ENCODE measurements at places on chromosomes 1 and 21.

DNA sequence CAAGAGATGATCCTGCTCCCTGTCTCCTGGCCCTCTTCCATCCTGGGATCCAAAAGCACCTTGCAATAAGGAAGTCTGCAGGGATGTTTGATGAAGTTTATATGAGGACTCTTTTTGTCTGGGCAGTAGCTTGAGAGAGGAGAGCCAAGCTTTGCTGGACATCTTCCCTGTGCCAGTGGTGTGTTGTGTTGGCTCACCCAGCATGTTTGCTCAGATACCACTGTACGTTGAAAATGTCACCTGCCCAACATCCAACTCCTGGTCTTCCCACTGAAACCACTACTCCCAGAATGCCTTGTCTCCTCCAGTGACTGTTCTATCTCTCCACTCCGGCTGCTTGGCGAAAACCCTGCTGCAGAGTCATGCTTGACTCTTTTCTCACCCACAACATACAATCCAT lies 12.8 kb downstream of the CDK18 start:
- no peak for DNase-seq

DNA sequence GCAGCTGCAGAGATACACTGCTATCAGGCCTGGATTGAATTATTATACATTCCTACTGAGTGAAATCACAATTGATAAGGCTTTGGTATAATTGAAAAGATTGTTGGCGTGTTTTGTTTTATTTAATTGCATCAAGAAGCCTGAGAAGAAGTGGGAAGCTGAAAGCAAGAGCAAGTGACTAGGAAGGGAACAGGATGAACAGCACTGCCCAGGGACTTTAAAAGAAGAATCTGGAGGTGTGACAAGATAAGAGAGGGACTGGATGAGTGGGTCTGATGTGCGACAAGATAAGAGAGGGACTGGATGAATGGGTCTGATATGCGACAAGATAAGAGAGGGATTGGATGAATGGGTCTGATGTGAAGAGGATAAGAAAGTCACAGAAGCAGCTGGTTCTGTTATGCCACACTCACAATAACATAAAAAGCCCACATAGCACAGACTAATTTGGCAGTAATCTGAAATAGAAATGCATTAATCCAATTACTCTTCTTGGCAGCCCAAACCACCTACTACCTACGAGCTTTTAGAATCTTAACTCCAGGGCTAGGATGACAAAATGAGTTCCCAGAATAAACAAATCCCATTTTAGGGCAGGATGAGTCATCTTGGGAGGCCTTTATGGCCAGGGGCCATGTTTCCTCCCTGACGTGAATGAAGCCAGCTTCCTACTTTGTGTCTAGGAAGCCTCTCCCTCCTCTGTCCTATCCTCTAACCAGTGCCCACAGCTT lies 129.7 kb downstream of the DUSP10 start:
- no peak for DNase-seq

DNA sequence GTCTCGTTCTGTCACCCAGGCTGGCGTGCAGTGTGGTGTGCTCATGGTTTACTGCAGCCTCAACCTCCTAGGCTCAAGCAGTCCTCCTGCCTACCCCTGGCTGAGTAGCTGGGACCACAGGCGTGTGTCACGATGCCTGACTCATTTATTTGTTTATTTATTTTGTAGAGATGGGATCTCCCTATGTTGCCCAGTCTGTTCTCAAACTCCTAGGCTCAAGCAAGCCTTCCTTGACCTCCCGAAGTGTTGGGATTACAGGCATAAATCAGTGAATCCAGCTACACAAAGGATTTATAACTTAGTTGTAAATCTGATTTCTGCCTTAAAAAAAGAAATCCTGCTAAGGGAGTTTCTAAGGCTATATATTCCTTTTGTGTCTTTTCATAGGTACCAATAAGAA lies 30.5 kb upstream of the ZNF496 start:
- no peak for DNase-seq

DNA sequence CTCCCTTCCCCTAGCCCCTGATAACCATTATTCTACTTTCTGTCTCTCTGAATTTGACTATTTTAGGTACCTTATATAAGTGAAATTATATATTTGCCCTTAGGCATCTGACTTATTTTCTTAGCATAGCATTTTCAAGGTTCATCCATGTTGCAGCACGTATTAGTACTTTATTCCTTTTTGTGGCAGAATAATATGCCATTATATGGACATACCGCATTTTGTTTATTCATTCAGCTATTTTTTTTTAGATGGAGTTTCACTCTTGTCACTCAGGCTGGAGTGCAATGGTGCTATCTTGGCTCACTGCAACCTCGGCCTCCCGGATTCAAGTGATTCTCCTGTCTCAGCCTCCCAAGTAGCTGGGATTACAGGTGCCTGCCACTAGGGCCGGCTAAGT lies 326.2 kb upstream of the PLXNA2 start:
- DNase-seq: no peak

- DNase-seq: no peak
Measured at GRCh38 chr21:45040157-45040711, 34.1 kb upstream of the ADARB1 start.

DNA sequence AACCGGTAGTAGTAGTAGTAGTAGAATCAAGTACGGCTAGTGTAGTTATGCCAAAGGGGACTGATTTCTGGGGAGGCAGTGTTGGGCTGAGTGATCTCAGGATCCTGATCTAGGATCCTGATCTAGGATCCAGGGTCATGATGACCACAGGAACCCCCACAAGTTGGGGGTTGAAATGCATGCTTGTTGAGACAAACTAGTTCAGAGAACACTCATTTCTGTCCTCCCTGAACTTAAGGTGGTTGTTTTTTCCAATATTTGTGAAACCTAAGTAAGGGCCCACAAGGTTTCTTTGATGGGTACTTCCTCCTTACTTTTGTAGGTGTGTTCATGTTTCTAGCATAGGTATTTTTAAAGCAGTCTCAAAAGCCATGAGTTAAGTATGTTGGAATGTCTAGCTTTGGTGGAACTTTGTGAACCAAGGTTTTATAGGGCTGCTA lies 33.9 kb upstream of the PDC start:
- no peak for DNase-seq

DNA sequence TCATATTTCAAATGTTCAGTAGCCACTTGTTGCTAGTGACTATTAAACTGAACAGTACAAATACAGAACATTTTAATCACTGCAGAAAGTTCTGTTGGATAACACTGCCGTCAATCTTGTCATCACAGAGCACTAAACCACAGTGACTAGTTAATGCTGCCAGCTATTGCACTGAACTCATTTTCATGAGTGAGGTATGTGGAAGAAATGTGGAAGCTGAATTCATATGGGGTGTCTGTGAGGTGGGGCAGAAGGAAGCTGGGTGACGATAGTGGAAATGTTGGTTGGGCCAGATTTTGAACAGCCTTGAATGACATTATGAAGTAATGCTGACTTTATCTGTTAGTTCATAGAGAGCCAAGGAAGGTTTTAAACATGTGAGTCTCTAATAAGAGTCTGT lies 49.6 kb downstream of the OSBPL9 start:
- DNase-seq: no peak

DNA sequence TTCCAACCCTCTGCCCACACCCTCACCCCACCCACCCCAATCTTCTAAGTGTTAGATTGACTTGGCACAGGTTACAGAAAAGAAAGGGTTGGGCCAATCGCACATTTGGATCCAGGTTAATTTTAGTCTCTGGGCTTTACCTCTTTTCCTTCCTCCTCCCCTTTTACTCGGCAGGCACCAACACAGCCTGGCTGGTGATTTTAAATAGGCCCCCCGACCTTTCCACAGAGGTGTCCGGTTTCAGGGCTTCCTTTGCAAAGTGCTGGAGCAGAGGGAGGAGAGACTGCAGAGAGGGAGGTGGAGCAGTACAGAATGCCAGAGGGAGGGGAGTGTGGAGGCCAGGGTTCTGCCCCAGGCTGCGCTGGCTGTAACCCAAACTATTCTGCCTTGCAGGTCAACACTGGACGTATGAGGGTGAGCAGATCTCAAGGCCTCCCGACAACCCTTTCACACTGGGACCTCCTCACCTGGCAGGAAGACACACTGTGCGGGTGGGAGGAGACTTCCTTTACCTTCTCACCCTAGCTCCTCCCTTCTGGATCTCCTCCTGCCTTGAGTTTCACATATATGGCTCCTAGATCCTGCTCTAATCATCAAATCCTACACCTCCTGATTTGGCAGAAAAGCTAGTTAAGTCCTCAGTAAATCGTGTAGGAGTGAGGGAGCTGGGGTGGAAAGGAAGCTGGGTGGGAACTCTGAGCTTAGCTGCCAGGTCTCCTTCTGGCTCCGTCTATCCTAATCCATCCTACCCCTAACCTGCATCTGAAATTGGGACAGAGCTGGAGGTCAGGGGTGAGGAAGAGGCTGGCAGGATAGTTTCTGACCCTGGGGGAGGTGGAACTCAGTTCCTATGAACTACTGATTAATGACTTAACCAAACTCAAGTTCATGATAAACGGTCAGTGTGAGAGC lies 2.4 kb downstream of the CA14 start:
- no peak for DNase-seq

GRCh38 chr1:193313354-193314140 lies 127.1 kb upstream of the B3GALT2 start:
- DNase-seq: no peak

- DNase-seq: no peak
Measured at GRCh38 chr1:28534671-28535070, 18.2 kb upstream of the TRNAU1AP start.

DNA sequence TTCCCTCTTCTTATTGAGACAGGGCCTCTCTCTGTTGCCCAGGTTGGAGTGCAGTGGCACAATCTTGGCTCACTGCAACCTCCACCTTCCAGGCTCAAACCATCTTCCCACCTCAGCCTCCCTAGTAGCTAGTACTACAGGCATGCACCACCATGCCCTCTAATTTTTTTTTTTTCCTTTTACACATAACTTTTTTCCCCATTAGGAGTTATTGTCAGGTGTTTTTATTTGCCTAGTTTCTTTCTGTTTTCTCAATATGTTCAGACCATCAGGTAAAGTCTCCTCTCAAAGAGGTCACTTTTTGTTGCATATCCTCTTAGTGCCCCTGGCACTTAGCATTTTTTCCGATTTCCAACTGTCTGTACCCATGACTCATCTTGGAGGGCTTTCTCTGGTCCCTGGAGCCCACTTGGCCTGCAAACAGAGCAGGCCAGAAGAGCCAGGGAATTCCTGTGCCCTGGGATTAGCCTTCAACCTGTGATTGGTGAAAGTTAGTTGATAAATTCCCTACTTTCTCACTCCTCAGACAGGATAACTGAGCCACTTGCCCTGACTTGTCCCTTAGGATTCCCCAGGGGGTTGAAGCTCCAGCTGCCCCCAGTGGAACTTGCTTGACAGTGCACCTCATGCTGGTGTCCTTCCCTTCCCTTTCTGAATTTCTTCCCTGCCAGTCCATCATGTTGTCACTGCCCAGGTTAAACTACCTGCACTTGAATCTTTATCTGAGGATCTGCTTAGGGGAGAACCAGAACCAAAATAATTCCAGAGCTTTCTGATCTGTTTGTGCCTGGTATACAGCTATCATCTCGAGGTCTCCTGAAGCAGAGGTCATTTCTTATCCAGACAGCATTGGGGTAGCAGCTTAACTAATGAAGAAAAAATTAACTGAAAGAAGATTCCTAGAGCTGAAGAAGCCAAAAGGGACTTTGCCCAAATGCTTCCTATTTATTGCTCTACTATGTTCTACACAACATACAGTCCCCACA lies 2.4 kb downstream of the NTPCR start:
- no peak for DNase-seq

GRCh38 chr21:32834916-32835235 lies 63.3 kb upstream of the PAXBP1 start:
- DNase-seq: no peak

GRCh38 chr1:202086579-202087350 lies 36.0 kb upstream of the GPR37L1 start:
- DNase-seq: no peak

- DNase-seq: no peak
Measured at GRCh38 chr21:37861561-37861960, 54.7 kb downstream of the KCNJ6 start.

DNA sequence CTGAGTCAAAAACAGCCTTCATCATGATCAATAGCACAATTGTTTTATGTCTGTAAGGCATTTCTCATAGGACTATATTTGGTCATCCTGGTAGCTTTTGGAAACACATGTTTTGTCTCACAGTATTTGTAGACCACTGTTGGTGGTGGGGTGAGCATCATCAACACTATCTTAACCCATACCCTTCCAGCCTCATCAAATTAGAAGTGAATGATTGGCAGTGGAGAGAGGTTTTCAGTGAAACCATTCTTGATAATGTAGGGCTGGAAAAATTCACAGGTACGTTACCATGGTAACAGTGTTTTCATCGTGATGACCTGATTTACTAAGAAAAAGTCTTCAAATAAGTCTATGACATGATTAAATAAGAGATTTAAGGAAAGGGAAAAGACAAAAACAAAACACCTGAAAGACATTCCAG lies 45.3 kb upstream of the C1orf105 start:
- DNase-seq: no peak

- no peak for DNase-seq
Measured at GRCh38 chr1:183330335-183330734, 87.8 kb downstream of the NMNAT2 start.

DNA sequence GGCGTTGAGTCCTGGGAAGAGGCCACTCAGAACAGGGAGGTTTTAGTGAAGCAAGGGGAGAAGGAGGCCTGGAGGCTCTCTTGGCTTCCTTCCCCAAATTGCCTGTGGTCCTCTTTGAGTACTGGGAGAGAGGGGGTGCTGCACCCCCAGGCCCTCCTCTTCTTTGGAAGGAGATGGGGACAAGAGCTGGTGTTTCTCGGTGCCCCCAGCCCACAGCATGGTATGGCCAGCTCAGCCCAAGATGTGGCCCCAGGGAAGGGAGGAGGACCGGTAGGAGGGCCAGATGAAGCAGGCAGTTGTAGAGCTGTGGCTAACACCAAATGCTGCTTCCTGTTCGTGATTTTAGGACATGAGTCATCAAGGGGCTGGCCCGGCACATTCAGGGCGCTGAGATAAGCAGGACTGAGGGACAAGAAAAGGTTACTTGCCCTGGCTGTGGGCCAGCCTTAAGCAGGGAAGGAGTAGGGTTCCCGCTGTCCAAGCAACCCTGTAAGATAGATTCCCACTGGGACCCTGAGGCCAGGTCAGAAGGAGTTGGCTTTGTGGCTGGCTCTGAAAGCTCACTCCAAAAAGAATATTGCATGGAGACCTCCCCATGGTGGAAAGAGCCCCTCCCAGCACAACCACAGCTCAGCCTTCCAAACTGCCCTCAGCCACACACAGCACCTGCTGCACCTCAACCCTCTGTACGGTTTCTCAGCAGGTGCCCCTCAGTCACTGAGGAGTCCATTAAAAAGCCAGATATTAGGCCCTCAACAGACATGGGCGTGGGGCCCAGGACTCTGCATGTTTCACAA lies 4.9 kb upstream of the TNFRSF1B start:
- DNase-seq: no peak
